Heart left ventricle (tissue), 16 donors: ENCODE measurements at places on chromosomes 4 and X. TPM values are rescaled to one million over a fixed set of nuclear protein-coding genes. Genes with fewer than 3 reads are reported as not detected.

GRCh38 chr4:13219971-13220370 is 264.2 kb downstream of the RAB28 start:
- no peaks in the 10 kb centered on the region for H3K27me3 ChIP-seq
- no peak overlapping the region for H3K4me3 ChIP-seq
- DNase-seq, result no peak
- H3K36me3 ChIP-seq, result no peaks in the 10 kb centered on the region
- H3K4me1 ChIP-seq, result no peaks in the 10 kb centered on the region

DNA sequence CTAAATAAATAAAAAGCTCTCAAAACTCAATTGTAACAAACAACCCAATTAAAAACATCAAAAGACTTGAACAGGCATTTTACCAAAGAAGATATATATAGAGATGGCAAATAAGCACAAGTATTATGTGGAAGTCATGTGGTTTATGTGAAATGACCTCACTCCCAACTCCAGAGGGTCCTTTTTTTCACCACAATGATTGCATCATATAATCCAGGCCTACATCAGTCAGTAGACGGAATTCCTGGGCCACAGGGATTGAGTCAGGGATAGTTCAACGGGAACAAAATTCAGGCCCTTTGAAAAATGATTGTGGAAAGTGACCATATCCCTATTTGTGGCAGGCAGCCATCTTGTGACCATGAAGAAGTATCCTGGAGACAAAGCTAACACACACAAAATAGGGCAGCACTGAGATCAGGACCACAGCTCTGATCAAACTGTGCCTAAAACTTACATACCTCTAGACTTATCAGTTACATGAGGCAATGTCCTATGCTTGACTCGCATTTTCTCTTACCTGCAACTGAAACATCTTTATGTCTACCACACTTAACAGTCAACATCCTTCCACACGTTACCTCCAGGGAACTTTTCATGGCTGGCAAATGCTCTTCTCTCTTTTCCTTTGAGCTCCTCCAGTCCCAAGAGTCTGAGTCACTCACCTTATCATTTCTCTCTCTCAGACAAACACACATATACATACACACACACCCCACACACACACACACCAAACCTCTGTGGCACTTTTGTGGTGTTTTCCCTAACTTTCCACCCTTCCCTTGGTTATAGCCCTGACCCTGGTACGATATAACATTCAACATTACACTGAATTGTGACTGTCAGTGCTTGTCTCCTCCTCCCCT is 113.5 kb downstream of the PHF8 start:
- no peak overlapping the region for H3K27ac ChIP-seq
- H3K4me1 ChIP-seq, result no peaks in the 10 kb centered on the region
- DNase-seq, result no peak
- no peaks in the 10 kb centered on the region for H3K36me3 ChIP-seq
- H3K4me3 ChIP-seq, result no peak overlapping the region

DNA sequence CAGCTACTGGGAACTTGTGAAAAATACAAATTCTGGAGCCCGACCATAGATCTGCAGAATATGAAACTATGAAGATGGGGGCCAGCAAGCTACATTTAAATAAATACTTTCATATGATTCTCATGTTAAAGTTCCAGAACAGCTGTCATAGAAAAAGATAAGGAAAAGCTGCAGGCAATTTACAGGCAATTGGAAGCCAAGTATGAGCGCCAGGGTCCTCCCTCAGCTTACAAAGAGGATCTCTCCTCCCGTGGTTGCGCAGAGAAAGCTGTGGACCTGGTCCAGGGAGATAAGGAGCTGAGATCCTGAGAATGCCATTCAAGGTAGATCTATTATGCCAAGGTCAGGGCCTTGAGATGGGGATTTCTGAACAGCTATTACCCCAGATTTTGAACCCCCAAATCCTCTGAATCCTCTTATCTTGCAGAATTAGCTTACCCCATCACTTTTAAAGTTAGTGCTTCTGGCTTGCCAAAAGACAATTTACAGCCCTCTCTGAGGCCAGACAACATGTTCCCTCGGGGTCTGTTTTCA is 25.6 kb upstream of the FRAS1 start:
- H3K4me1 ChIP-seq, result no peaks in the 10 kb centered on the region
- H3K27ac ChIP-seq, result no peak overlapping the region
- no peak overlapping the region for H3K4me3 ChIP-seq

- H3K36me3 ChIP-seq, result no peaks in the 10 kb centered on the region
- H3K27me3 ChIP-seq, result no peaks in the 10 kb centered on the region
- no peaks in the 10 kb centered on the region for H3K4me1 ChIP-seq
- H3K27ac ChIP-seq, result no peak overlapping the region
These were observed 127.9 kb upstream of the FTHL17 start for GRCh38 chrX:31199840-31200114.

The CDX4 gene
- not detected for polyA plus RNA-seq

The HPSE gene
- polyA plus RNA-seq, result 0.37 TPM

The SHROOM3 gene
- polyA plus RNA-seq, result 32.4 TPM

The PHOX2B gene
- polyA plus RNA-seq, result not detected

The UGT2B15 gene
- not detected for polyA plus RNA-seq
